RPMI7951 (cell line): ENCODE measurements at places on chromosomes 5 and 9. TPM values are rescaled to one million over a fixed set of nuclear protein-coding genes. Genes with fewer than 3 reads are reported as not detected.
A peak's percentile ranks its signal among the peaks of the same experiment; 100 is the strongest.

GRCh38 chr9:98637381-98637780 lies 71.4 kb downstream of the GABBR2 start:
- DNase-seq, result no peak

GRCh38 chr5:7261049-7261448 lies 134.9 kb upstream of the ADCY2 start:
- DNase-seq, result peak; percentile 27

DNA sequence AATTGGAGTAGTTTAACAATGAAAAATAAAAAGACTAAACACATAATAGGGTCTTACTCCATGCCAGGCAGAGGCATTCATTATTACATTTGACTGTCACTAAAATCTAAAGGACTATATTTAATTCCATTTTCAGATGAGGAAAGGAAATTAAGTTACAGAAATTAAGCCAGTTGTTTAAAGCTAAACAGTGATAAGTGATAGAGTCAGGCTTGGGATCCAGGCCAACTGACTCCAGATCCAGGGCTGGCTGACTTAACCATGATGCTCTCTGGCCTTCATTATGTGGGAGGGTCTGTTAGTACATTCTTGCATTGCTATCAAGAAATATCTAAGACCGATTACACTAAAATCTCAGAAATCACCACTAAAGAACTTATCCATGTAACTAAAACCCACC lies 107.2 kb downstream of the ARHGEF28 start:
- DNase-seq, result no peak

GRCh38 chr5:122311497-122311960 lies 508 bp upstream of the SNCAIP start:
- no peak for DNase-seq

Gene FAF2
- total RNA-seq, result 27.2 and 32.1 TPM in 2 replicates

Gene HABP4
- 8.8 and 9.4 TPM in 2 replicates for total RNA-seq

Gene KIF12
- total RNA-seq, result 0.36 TPM in 1 of 2 replicates, not detected in the other

- no peak for DNase-seq
Measured at GRCh38 chr5:173736923-173737412, 120.5 kb upstream of the BOD1 start.

DNA sequence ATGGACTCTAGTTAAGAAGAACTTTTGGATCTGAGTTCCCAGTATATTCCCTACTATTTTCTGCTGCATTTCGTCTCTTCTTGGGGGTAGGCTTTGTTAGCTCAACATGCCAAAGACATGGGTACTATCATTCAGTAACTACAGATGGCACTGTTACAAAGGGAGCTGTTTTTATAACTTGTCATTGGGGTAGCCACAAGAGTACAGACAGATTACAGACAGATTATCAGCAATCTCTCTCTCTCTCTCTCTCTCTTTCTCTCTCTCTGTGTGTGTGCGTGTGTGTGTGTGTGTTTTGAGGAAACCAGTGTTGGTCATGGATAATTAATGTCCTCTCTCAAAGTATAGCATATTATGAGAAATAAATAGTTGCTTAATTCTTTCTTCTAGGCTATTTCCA lies 116.1 kb downstream of the WDR70 start:
- peak; percentile 74 for DNase-seq

GRCh38 chr9:136339173-136339957 lies 12.0 kb downstream of the GPSM1 start:
- peak; percentile 36 for DNase-seq

DNA sequence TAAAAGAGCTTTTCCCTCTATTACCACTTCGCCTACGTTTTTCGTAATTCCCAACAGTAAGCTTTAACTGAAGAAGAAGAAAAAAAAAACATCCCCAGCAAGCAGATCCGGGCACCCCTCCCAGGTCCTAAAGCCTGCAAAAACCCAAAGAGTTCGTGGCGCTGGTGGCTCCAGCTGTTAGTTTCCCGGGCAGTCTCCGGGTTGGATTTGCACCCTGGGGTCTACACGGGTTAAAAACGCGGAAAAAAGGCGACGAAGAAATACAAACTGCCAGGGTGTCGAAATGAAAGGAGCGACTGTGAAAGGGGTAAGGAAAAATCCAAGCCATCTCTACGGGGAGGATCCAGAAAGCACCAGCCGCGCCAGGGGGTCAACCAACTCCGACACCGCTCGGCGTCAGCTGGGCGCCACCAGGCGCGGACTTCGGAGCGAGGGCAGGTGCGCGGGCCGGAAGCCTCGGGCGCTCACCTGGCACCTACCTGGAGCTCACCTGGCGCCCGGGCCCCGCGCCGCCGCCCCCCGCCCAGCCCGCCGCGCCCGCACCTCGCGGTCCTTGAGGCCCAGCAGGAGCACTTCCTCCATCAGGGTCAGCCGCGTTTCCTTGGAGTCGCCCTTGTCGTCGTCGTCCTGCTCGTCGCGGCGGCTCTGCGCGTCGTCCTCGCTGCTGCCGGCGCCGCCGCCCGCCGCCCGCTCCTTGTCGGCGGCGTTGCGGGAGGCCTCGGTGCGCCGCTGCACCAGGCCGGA lies 680 bp downstream of the GOLPH3 start:
- peak; percentile 57 for DNase-seq

GRCh38 chr5:119948162-119948561 lies 318.8 kb downstream of the FAM170A start:
- DNase-seq, result no peak

DNA sequence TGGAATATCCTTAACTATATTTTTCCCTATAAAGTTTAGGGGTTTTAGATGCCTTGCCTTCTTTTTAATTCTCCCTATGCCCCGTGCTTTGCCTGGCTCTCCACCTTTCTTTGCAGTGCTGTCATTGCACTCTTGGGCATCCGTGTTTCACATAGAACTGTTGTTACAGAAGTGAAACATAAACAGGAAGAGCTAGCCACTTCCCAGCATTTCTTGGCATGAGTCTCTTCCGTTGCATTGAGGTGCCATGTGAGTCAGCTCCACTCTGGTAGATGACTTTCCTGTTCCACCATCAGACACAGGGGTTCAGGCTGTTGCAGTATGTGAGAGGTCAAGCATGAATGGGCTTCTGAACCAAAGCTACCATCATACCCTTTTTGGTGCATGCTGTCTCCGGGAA lies 73.4 kb downstream of the ANGPTL2 start:
- DNase-seq, result peak; percentile 92

GRCh38 chr9:107229241-107229741 lies 53.8 kb upstream of the RAD23B start:
- no peak for DNase-seq

DNA sequence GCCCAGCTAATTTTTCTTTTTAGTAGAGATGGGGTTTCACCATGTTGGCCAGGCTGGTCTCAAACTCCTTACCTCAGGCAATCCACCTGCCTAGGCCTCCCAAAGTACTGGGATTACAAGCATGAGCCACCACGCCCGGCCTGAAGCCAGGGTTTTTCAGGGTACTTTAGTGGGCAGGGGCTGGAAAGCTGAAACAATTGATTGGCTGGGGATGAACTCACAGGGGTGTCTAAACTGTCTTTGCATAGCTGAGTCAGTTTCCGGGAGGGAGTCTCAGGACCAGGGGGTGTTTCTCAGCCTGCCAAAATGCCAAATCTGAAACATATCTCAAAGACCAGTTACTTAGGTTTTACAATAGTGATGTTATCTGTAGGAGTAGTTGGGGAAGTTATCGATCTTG lies 46.1 kb downstream of the PRUNE2 start:
- no peak for DNase-seq

Gene CREB3
- 68.4 and 83.2 TPM in 2 replicates for total RNA-seq

Gene CLIC3
- total RNA-seq, result 0.68 and 1.7 TPM in 2 replicates

Gene TAF11L5
- total RNA-seq, result not detected in 2 replicates

Gene TSTD2
- total RNA-seq, result 14.1 and 14.5 TPM in 2 replicates

DNA sequence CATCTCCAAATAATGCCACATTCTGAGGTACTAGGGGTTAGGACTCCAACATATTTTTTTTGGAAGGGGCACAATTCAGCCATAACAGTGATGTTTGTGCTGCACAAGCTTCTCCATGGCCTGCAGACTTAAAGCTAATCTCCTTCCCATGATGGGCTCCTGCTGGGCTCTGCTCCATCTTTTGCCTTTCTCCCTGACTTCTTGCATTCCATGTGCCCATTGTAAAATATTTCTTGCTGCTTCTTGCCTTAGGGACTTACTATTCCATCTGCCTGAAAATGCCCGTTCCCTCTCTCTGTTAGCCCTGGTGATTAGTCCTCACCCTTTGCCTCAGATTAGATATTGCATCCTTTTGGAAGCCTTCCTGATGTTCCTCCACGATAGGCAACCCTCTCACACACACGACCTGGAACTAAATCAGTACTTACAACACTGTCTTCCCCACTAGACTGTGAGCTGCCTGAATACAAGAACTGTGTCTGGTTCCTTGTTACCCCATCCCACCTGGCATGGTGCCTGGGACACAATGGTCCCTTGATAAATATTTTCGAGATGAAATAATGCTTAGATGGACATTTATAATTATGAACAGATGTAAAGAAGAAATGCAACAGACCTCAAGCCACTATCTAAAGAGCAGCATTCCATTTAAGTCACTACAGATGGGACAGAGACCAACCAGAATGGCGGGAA lies 33.5 kb downstream of the OR1J1 start:
- no peak for DNase-seq

- DNase-seq, result no peak
Measured at GRCh38 chr5:20514145-20514544, 526.1 kb upstream of the CDH18 start.

Gene SPINK14
- total RNA-seq, result not detected in 2 replicates
